Substantia nigra (tissue), 51 donors: ENCODE measurements at places on chromosomes 16 and 17.

DNA sequence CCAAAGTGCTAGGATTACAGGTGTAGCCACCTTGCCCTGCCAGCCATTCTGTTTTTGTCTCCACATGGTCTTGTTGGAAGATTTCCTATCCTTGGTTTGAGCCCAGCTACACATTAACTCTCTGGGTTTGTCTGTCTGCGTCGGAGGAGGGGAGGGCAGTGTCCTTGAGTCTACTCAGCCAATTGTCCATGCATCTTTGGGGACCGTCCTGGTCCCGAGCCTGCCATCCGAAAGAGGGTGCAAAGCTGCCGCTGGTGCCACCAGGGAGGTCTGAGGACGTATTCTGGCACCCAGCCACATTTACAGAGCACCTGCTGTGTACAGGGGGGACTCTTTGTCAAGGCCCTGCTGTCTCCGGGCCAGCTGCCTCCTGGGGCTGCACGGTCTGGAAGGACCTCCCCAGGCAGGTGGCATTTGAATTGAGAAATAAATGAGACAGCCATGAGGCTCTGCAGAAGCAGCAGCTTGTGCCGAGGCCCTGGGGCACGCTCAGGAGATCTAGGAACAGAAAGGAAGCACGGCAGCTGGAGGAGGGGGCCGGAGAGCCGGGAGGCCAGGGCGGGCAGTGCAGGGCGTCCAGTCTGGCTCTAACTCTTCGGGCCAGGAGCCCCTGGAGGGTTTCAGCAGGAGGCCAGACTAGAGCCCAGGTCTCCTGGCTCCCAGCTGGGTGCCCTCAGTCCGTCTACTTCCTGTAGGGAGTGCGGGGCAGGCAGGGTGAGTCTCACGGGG lies 1.5 kb downstream of the CYBA start:
- no peak for DNase-seq

DNA sequence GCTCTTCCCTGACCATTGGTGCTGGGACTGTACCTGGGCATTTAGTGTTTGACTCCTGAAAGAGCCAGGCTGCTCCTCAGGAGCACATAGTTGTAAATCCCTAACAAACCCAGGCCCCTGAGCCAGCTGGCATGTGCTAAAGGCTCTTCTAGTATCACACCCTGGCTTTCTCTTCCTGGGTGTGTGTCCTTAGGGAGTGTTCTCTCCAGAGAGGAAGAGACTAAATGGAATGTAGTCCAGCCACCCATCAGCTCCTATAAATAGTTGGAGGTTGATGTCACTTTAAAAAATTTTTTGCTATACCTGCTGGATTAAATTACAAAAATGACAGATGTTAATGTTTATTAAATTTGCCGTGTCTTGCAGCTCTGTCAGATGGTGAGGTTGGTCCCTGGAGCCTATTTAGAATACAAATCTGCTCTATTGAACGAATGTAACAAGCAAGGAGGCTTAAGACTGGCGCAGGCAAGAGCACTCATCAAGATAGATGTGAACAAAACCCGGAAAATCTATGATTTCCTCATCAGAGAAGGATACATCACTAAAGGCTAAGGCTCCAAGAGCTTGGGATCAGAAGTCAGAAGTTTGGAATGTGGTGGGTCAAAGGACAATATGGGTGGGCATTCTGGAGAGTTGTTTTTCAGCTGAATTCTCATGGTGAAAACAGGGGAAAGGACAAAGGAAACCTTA lies 13.1 kb upstream of the DUSP14 start:
- no peak for DNase-seq

DNA sequence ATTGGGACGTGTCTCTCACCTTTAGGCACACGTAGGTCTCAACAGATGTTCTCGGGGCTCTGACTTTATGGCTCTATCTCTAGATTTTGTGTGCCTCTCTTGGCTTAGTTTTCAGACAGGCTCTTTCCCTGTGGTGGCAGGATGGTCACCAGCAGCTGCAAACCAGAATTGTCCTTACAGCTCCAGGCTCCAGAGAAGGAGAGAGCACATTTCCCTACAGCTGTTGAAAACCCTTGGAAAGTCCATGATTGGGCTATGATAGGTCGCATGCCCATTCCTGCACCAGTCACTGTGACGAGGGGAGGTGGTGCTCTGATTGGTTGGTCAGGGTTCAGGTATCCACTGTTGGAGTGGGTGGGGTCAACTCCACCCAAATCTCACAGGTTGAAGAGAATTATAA lies 41.5 kb downstream of the SHISA9 start:
- DNase-seq: no peak

GRCh38 chr17:42023524-42024349 lies 3.8 kb downstream of the NKIRAS2 start:
- DNase-seq: peak; percentile 14

- no peak for DNase-seq
Measured at GRCh38 chr16:50403491-50403890, 34.7 kb upstream of the BRD7 start.

DNA sequence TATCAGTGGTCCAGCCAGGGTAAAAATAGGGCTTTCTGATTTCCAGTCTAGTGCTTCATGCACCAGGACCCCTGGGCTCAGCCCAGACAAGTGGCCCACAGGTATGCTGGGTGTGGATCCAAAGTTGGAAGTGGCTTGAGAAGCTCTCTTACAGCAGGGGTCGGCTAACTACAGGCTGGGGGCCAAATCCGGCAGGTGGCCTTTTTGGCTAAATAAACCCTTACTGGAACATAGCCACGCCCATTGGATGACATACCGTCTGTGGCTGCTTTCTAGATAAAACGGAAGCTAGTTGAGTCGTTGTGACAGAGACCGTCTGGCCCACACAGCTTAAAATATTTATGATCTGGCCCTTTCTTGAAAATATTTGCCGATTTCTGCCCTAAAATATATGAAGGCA lies 119.0 kb upstream of the CDC42EP4 start:
- no peak for DNase-seq

- no peak for DNase-seq
Measured at GRCh38 chr16:85331688-85332087, 219.4 kb upstream of the CIBAR2 start.

DNA sequence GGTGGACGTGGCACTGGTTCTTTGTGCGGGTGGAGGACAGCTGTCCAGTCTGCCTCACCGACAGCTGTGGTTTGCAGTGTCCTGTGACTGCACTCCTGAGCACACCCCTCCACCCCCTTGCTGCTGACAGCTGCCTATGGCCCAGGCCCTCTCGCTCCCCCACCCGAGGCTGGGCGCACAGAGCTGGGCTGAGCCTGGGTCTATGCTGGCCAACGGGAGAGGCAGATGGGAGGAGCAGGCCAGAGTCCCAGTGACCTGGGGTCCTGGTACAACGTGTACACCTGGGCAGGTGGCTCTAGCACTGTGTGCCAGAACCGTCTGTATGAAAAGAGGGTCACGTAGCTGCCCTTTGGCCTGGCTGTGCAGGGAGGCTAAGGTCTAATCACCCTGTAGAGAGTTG lies 30.5 kb downstream of the BAIAP2 start:
- DNase-seq: no peak

DNA sequence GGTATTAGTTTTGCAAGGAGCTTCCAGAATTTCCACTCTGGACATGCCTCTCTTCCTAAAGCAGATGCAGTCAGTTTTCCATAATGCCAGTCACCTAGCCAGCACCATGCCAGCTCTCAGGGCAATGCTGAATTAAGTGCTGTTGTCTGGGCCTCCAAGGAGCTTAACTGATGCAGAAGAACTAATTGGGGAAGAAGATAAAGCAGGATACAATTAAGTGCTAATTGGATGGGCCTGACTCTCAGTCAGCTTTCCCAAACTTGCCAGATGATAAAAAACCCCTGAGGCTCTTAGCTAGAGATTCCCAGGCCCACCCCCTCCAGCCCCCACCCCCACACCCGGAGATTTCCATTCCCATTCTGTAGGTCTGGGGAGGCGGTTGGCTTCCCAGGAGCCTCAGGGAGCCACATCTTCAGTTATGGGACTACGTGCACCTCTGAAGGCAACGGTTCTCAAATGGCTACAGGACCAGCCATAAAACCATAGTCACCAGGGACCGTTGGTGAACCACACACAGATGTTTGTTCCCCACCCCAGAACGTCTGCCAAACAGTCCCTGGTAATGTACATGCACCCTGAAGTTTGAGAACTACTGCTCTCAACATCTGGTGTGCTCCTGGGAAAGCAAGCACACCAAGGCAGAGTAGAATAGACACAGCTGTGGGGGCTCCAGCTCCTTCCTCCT lies 499.1 kb upstream of the CDH5 start:
- DNase-seq: no peak

DNA sequence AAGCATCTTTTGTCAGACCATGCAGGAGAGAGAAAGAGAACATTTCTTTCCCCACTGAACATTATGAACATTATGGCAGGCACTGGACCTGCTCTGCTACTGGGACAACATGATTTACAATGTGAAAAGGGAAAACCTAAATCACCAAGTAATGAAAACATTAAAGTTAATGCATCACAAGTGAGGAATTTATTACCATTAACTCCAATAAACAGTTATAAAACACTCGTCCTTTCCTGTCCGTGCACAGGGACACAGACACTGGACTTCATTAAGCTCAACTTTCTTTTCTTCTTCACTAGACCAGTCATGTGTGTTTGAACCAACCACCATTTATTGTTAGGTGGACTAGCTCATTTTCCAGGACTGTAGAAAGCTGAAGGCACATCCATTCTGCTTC lies 95.4 kb downstream of the SNX11 start:
- DNase-seq: no peak

DNA sequence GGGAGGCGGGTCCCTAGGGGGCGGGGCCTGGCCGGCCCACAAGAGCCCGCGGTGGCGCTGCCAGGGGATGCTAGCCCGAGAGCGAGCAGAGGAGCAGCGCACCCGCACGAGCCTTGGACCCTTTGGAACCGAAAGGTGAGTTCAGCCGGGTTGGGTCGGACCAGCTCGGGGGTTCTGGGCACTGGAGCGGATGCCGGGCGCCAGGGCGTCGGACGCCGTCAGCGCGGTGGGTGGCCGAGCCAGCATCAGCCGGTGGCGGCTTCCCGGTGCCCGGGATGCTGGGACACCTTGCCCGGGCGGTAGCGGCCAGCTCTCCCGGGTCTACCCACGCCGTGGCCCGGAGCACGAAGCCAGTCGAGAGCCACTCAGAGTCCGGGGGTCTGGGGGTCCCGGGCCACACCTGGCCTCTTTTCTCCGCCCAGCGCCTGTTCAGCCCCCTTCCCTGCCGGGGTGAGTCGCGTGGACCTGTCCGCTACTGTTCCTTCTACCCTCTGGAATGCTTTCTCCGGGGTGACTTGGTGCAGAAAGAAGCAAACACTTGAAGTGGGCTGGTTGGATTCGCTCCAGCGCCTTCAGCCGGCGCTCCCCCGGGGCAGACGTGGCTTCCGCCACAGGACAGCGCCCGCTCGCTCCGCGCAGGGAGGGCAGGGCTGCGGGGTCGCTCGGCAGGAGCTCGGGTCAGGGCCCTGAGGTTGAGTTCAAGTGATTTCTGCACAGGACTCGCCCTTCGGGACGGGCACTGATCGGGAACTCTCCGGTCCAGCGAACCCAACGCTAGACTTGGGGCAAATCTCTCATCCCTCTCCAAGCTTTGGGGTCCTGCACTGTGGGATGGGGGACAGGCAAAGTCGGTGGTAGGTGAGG lies at the start of gene SCNN1G:
TSS of gene SCNN1G (plus strand) at position 67 of the 864 bp plus-strand sequence. CDS start 3,527 bp downstream, outside the sequence.
- DNase-seq: no peak

DNA sequence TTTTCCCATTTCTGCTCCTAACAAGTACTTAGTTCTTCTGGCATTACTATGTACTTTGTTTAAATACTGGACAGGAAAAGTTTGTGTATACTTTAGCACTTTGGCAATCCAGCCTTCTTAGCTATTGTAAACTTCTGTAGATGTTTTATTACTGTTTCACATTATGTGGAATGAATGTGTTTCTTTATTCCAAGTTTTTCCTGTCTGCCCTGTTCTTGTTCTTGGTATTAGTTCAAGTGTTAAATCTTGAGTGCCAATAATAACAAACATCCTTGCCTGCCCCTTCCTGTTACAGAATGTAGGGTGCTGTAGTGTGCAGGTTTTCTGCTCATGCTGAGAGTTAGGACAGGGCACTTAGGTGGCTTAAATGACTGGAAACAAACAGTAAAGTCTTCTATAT lies 7.3 kb upstream of the CAPNS2 start:
- no peak for DNase-seq

- no peak for DNase-seq
Measured at GRCh38 chr17:29327412-29327811, 33.5 kb upstream of the NUFIP2 start.

- no peak for DNase-seq
Measured at GRCh38 chr17:33871720-33872540, 383.2 kb upstream of the CCL2 start.

- DNase-seq: no peak
Measured at GRCh38 chr16:46922239-46922638, 38.1 kb downstream of the GPT2 start.

GRCh38 chr17:20986767-20987510 lies 55.9 kb downstream of the USP22 start:
- DNase-seq: no peak

DNA sequence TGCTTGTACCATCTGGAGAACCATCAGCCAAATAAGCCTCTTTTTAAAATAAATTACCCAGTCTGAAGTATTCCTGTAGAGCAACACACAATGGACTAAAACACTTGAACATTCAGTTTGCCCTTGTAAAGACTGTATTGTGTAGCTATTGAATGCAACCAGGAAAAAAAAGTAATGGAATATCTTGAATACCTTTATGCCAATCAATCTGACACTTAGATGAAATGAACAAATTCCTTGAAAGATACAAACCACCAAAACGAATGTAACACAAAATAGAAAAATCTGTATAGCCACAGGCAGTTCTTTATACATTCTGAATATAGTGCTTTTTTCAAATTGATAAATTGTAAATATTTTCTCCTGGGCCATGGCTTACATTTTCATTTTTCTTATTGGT lies 63.3 kb upstream of the KCNJ16 start:
- DNase-seq: no peak

DNA sequence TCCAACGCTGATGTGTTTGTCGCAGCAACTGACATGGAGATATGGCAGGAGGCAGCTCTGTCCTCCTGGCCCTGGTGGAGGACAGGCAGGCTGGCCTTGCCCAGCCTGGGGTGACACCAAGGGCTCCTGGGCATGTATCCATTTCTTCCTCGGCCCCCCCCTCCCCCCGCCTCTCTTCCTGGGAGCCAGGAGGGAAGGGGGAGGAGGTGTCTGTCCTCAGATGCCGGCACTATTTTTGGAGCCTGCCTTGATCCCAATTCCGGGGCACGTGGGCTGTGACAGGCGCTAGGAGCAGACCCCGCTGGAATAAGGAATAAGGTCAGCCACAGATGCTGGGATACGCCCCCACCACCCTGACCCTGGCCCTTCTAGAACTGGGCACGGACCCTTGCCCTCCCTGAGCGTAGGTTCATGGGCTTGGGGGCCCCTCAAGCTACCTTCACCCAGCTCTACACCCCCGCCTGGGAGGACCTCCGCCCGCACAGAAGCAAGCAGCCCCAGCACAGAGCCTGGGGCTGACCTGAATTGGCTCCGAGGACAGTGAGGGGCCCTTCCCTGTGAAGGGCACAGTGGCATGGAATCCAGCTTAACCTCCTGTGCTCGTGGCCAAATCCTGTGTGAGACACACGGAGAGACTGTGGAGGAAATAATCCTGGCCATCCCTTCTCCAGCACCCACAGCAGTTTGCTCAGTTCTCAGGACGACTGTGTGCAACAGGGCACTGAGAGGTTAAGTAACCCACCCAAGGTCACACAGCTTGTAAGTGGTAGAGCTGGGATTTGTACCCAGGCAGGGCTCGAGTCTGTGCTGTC lies 24.1 kb downstream of the SEC14L5 start:
- peak; percentile 27 for DNase-seq

GRCh38 chr17:16371742-16372141 lies 9.1 kb upstream of the UBB start:
- no peak for DNase-seq

GRCh38 chr17:7404737-7405349 lies 946 bp upstream of the TMEM256 start:
- DNase-seq: peak; percentile 86
